H54 (cell line): ENCODE measurements at places on chromosomes 12 and 14.

DNA sequence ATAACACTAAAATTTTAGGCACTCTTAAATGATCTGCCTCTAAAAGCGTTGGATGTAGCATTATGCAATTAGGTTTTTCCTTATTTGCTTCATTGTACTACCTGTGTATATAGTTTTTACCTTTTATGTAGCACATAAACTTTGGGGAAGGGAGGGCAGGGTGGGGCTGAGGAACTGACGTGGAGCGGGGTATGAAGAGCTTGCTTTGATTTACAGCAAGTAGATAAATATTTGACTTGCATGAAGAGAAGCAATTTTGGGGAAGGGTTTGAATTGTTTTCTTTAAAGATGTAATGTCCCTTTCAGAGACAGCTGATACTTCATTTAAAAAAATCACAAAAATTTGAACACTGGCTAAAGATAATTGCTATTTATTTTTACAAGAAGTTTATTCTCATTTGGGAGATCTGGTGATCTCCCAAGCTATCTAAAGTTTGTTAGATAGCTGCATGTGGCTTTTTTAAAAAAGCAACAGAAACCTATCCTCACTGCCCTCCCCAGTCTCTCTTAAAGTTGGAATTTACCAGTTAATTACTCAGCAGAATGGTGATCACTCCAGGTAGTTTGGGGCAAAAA is 4.1 kb downstream of the CDKN1B start:
- no peak for DNase-seq

GRCh38 chr14:87111126-87111525 is 881.9 kb downstream of the GALC start:
- no peak for DNase-seq

GRCh38 chr12:65902500-65902899 is 78.2 kb downstream of the HMGA2 start:
- no peak for DNase-seq

DNA sequence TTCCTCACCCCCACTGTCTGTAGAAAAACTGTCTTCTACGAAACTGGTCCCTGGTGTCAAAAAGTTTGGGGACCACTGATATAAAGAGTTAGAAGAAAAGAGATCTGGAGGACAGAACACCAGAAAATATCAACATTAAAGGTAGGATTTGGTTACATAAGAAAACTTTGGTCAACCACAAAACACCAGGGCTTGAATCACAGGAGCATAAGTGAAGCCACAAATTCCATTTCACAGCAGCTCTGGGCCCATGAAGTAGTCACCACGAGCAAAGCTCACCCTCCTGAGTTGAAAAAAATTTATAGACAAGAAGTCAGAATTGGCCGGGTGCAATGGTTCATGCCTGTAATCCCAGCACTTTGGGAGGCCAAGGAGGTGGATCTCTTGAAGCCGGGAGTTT is 19.4 kb downstream of the RALGAPA1 start:
- no peak for DNase-seq

DNA sequence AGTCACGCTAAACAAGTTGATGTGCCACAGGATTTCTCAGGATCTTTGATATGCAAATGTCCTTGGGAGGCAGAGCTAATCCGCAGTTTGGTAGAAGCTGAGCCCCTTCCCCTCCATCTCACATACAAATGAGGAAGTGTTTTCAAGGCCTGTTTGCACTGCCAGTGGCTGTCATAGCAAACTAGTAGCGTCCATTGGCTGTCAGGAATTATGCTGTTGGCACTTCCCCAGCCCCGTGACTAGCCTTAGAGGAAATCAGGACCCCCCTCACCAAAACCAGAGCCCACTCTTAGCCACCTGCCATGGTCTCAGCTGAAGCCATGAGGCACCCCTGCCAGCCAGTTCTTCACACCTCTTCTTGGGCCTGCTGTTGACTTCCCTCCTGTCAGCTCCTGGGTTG is 253.9 kb downstream of the CACNA1C start:
- no peak for DNase-seq

- DNase-seq: peak; percentile 22
These were observed 150.9 kb upstream of the PLEKHG7 start for GRCh38 chr12:92551853-92552397.

DNA sequence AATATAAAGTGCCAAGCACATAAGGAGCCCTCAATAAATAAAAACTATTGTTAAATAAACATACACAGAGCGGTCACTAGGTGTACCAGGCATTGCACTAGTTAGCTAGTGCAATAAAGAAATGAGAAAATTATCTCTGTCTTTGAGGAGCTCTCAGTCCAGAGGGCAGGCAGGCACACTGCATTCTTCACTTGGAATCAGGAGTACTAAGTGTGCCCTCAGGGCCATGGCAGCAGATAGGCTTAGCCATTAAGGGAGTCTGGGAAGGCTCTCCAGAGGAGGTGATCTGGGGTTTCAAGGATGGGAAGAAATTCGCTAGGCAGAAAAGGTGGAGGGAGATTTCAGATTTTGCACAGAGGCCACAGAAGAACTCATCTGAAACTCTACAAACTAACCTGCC is 9.1 kb downstream of the ABCD4 start:
- no peak for DNase-seq
